ENCODE measurements at places on chromosomes 7 and 10. TPM values are rescaled to one million over a fixed set of nuclear protein-coding genes. Genes with fewer than 3 reads are reported as not detected.

DNA sequence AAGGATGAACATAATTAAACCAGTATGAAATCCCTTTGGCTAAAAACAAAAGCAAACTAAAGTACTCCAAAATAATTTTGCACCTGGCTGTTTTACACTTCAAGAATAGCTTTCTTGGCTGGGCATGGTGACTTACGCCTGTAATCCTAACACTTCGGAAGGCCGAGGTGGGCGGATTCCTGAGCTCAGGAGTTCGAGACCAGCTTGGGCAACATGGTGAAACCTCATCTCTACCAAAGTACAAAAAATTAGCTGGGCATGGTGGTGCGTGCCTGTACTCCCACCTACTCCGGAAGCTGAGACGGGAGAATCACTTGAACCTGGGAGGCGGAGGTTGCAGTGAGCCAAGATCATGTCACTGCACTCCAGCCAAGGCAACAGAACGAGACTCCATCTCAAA lies 92.2 kb upstream of the AMPH start:
- H3K4me1 ChIP-seq: no peaks in the 10 kb centered on the region
- DNase-seq: no peak
- H3K27ac ChIP-seq: no peak overlapping the region

Gene HNRNPH3
- total RNA-seq: 97.2 TPM

Gene PGAM2
- total RNA-seq: 0.97 TPM

DNA sequence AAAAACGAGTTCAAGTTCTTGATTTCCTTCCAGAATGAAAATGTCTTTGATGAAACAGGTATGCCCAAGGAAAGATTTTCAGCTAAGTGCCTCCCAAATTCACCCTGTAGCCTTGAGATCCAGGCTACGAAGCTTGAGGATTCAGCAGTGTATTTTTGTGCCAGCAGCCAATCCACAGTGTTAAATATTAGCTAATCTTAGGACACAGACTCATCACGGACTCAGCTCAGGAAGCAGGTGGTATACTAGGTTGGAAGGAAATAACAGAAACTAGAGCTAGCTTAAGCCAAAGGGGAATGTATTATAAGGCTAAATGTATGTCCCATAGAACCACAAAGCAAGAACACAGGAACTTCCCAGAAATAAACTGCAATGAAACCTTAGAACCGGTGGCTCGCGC lies 151.0 kb upstream of the PRSS1 start:
- DNase-seq: no peak
- H3K36me3 ChIP-seq: no peaks in the 10 kb centered on the region
- H3K4me1 ChIP-seq: peaks cover 2% of the 10 kb centered on the region
- peaks cover 44% of the 10 kb centered on the region for H3K27me3 ChIP-seq
